ENCODE measurements at places on chromosomes 4 and X.

- no peak for DNase-seq
Observed at GRCh38 chr4:15902746-15903145, 35.8 kb downstream of the FGFBP1 start.

DNA sequence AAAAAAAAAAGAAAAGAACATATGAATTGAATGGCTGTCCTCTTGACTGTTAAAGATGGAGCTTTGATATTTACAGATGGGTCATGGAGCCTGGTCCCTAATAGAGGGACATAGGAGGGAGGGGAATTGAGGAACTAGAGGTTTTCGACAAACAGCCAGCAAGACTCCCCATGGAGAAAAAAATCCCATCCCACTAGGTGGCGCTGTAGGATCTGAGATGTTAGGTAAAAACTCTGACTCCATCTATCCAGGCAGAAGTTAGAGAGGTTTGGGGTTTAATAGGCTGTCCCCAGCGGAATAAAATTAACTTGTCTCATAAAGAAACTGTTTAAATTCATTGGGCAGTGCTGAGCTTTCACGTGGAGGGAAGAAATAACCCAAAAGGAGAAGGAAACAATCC lies 45.9 kb downstream of the HMGB2 start:
- DNase-seq: peak; percentile 34

GRCh38 chr4:107951551-107951950 lies 20.2 kb downstream of the CYP2U1 start:
- DNase-seq: no peak

- peak; percentile 13 for DNase-seq
Observed at GRCh38 chrX:110173192-110174175, 144.4 kb downstream of the AMMECR1 start.

DNA sequence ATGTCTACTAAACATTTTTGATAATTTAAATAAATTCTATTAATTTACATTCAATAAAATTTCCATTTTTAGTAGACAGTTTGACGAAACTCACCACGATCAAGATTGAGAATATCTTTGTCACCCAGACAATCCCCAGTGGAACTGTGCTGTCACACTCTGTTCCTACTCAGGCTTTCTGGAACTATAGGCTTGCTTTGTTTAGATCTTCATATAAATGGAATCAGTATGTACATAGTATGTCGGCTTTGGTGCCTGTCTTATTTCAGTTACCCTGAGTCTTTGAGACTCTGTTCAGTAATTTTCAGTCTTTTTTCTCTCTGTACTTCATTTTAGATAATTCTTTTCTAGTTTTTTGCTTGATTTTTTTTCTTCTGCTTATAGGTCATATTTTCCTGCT lies 163.5 kb upstream of the EMCN start:
- no peak for DNase-seq

DNA sequence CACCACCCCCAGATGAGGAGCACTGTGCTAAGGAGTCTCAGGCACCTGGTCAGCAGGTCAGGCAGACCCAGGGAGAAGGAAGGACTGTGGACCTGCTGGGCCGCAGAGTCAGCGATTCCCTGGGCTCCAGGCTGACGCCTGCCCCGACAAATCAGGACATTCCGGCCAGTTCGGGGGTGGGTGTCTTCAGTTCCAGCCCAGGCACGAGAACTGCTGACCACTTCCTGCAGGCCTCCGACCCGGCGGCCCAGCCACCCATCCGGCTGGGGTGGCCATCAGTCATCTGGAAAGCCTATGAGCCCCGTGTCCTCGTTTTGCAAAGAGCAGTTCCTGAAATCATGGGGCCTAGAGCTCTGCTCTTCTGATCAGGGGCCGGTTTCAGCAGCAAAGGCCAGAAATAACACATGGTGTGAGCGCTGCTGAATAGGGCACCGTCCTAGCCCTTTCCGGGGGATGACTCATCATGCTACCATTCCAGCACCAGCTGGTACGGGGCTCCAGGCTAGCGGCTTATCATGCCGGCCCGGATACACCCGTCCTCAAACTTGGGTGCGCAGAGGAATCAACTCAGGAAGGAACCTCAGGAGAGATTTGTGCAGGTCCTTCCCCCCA lies 7.8 kb upstream of the SH3TC1 start:
- peak; percentile 73 for DNase-seq

GRCh38 chr4:132123870-132124623 lies 1025.0 kb upstream of the PCDH10 start:
- no peak for DNase-seq

DNA sequence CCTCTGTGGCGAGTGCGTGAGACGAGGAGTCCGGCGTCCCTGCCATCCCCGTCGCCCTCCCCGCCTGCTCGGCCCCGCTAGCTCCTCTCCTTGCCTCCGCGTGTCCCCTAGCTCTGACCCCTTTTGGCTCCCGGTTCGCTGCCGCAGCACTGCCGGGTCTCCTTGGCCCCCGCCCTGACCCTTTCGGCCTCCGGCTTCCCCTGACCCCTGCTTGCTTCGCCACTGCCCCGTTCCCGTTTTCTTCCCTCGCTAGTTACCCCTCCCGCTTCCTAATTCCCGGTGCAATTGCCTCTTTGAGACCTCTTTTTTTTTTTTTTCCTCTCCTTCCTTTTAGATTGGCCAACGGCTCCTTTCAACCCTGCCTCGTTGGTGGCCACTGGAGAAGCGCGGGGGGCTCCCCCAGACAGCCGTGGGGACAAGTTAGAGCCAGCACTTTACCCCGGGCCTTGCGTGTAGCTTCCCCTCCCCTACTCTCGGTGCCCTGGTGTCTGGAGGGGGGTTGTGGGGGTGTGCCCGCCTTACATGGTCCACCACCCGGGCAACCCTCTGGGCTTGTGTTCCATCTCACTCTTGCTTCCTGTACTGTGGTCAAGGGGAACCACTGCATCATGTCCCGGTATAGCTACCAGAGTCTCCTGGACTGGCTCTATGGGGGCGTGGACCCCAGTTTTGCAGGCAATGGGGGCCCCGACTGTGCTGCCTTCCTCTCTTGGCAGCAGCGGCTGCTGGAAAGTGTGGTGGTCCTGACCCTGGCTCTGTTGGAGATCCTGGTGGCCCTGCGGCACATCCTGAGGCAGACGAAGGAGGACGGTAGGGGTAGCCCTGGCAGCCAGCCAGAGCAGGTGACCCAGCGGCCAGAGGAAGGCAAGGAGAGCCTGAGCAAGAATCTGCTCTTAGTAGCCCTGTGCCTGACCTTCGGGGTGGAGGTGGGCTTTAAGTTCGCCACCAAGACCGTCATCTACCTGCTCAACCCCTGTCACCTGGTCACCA lies 548 bp downstream of the TMEM164 start:
- peak; percentile 18 for DNase-seq

GRCh38 chr4:33954759-33955158 lies 2289.6 kb downstream of the ARAP2 start:
- DNase-seq: no peak

- DNase-seq: peak; percentile 34
Observed at GRCh38 chr4:76987153-76987591, 37.6 kb downstream of the SEPTIN11 start.

Data from left ventricle myocardium inferior (tissue), 1 donor.